G401 (cell line): ENCODE measurements at places on chromosomes 16 and 17. TPM values are rescaled to one million over a fixed set of nuclear protein-coding genes. Genes with fewer than 3 reads are reported as not detected.

RUNDC3A gene
- total RNA-seq, result 3.4 and 3.8 TPM in 2 replicates

PROCA1 gene
- total RNA-seq, result 2.4 and 17.2 TPM in 2 replicates

CDRT15L2 gene
- total RNA-seq, result not detected in 2 replicates

ARHGDIG gene
- 2.6 and 12.2 TPM in 2 replicates for total RNA-seq

PRAC2 gene
- 9.5 and 42.2 TPM in 2 replicates for total RNA-seq

SCIMP gene
- not detected in 2 replicates for total RNA-seq

RAB34 gene
- 373 TPM in 2 replicates for total RNA-seq

PRAC1 gene
- total RNA-seq, result 8.2 TPM in 1 of 2 replicates, not detected in the other

WNT9B gene
- not detected in 2 replicates for total RNA-seq

P3H4 gene
- total RNA-seq, result 30.5 and 40.4 TPM in 2 replicates

DYNLRB2 gene
- total RNA-seq, result not detected in 2 replicates

EME1 gene
- total RNA-seq, result 6.6 and 21.6 TPM in 2 replicates

SARM1 gene
- total RNA-seq, result 18.6 and 20.4 TPM in 2 replicates

FBXW10 gene
- not detected in 2 replicates for total RNA-seq

IFI35 gene
- total RNA-seq, result 34.8 and 41.6 TPM in 2 replicates

DDX52 gene
- 23.0 and 43.7 TPM in 2 replicates for total RNA-seq

HOXB1 gene
- not detected in 2 replicates for total RNA-seq

CEMP1 gene
- 1.4 TPM in 1 of 2 replicates, not detected in the other for total RNA-seq

ZCCHC14 gene
- 10.9 and 12.9 TPM in 2 replicates for total RNA-seq

CTRB1 gene
- not detected in 2 replicates for total RNA-seq

SLC38A8 gene
- not detected in 2 replicates for total RNA-seq

PTX4 gene
- total RNA-seq, result 0.61 TPM in 1 of 2 replicates, not detected in the other

CACNA1G gene
- 5.1 and 13.0 TPM in 2 replicates for total RNA-seq

TEX19 gene
- total RNA-seq, result 5.5 and 5.7 TPM in 2 replicates

KRTAP4-5 gene
- total RNA-seq, result not detected in 2 replicates

ORC6 gene
- total RNA-seq, result 88.0 and 88.2 TPM in 2 replicates

CDH3 gene
- 0.10 TPM in 1 of 2 replicates, not detected in the other for total RNA-seq

KCNH6 gene
- 0.37 TPM in 1 of 2 replicates, not detected in the other for total RNA-seq

ELMO3 gene
- 0.61 and 1.0 TPM in 2 replicates for total RNA-seq

ABCC11 gene
- total RNA-seq, result 0.03 and 0.12 TPM in 2 replicates

GPR139 gene
- total RNA-seq, result not detected in 2 replicates

CDRT15 gene
- total RNA-seq, result not detected in 2 replicates

C17orf67 gene
- total RNA-seq, result 0.51 and 1.7 TPM in 2 replicates

TSPOAP1 gene
- total RNA-seq, result not detected in 2 replicates

CARD14 gene
- total RNA-seq, result 0.44 TPM in 1 of 2 replicates, not detected in the other

KRTAP9-8 gene
- total RNA-seq, result not detected in 2 replicates

TBC1D3B gene
- not detected in 2 replicates for total RNA-seq
